ENCODE measurements at places on chromosomes 3 and 15.
A peak's percentile ranks its signal among the peaks of the same experiment; 100 is the strongest.

- peak; percentile 31 for DNase-seq
These were observed 49.5 kb downstream of the CCDC12 start for GRCh38 chr3:46926871-46927717.

- DNase-seq = no peak
These were observed 4.6 kb upstream of the PTPN9 start for GRCh38 chr15:75583701-75584100.

- DNase-seq = no peak
These were observed 12.7 kb downstream of the CDAN1 start for GRCh38 chr15:42724276-42724675.

GRCh38 chr15:24955531-24955921, 739 bp downstream of the SNRPN start:
- peak; percentile 24 for DNase-seq

GRCh38 chr15:27701956-27702355, 397.2 kb downstream of the OCA2 start:
- no peak for DNase-seq

GRCh38 chr3:116663161-116664110, 46.1 kb upstream of the TUSC7 start:
- DNase-seq = no peak

DNA sequence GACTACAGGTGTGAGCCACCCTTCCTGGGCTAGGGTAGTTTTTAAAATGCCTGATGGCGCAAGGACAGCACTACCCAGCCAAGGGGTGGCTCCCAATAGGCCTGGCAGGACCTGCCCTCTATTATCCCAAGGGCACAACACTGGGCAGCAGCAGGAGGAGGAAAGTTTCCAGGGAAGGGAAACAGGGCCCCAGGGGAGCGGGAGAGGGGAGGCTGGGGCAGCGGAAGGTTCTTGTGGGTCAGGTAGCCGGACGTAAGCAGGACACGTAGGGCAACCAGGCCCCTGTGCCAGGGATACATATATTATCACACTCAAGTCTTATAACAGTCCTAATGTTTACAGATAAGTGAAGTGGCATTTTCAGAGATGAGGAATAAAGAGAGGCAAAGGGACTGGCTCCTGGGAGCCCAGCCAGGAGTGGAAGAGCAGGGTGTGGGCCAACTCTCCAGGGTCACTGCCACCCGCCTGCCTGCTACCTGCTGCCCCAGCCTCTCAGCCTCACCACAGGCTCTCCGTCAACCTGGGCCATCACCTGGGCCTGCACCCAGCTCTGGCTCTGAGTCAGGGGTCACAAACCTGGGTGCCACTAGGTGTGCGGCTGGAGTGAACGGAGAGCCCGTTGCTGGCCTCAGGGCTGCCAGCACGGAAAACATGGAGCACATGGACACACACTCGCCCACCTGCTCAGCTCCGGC, 73.2 kb upstream of the SNRPA1 start:
- DNase-seq = no peak

DNA sequence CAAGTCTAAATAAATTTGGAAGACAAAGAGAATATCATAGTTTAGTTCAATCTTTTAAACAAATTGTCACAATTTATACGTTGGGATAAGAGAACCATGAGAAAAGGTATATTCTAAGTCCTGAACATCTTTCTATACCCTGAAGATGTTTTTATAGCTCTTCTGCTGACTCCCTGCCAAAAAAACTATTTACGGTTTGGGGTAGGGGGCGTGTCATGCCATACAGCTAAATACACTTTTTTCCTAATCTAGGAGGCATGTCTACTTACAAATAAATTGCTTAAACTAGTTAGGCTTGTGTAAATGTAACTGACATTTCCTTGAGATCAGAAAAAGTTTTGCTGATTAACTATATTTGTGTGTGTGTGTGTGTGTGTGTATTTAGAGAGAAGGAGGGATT, 163.3 kb downstream of the PGPEP1L start:
- no peak for DNase-seq

GRCh38 chr3:114361391-114361790, 67.6 kb downstream of the TIGIT start:
- DNase-seq = no peak

DNA sequence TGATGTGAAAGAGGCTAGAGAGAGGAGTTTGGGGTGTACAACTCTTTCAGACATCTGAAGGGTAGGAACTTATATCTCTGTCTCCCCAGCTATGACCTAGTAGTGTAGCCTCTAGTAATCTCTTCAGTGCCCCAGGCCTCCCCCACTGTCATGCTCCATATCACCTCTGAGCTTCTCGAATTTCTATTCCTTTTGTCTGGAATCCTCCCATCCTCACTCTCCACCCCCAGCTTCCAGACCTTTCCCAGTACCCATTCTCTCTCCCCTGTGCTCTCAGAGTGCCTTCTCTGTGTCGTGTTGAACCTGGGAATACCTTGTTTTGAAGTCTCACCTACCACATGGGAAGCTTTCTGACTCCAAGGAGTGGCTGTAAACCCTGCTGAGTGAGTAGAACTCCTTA, 3.6 kb upstream of the RBPMS2 start:
- DNase-seq = no peak

- no peak for DNase-seq
These were observed 11.3 kb downstream of the SELENOS start for GRCh38 chr15:101266034-101266433.

All from CD4-positive, alpha-beta T cell treated with Interleukin-12 subunit alpha and Interleukin-12 subunit beta, for 1 hour (primary cell).